ENCODE measurements at places on chromosomes 7 and 10. TPM values are rescaled to one million over a fixed set of nuclear protein-coding genes. Genes with fewer than 3 reads are reported as not detected.

DNA sequence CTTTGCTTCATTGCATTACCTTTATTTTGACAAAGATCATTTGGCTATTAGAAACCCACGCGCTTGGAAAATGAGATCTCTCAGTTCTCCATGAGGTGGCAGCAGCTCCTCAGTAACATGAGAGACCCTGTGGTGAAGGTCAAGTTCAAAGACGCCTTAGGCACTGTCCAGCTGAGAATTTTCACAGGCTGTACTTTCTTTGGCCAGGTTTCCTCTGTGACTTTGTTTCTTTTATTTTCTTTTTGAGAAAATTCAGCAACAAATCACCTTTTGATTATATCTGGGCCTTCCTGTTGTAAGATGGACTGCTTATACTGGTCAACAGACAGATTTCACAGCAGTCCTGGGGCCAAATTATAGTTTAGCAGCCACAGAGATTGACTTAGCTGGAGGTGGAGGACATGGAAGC, 54.5 kb downstream of the RAB18 start:
- DNase-seq, result peak; percentile 58

DNA sequence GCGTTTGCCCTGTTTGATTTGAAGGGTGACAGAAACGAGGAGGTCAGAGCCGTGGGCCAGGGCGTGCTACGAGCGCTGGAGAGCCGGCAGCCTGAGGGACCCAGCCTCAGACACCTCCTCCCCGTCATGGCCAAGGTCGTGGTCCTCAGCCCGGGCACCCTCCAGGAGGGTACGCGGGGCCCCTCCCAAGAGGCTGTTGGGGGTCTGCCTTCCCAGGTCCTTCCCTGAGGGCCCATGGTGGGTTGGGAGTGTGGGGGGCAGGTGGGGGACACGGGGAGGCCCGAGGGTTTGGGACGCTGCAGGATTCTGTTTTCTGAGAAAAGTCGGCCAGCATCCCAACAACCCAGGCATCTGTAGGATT, 7.8 kb downstream of the AP5Z1 start:
- DNase-seq, result no peak

Gene PNLIPRP1
- total RNA-seq, result not detected

DNA sequence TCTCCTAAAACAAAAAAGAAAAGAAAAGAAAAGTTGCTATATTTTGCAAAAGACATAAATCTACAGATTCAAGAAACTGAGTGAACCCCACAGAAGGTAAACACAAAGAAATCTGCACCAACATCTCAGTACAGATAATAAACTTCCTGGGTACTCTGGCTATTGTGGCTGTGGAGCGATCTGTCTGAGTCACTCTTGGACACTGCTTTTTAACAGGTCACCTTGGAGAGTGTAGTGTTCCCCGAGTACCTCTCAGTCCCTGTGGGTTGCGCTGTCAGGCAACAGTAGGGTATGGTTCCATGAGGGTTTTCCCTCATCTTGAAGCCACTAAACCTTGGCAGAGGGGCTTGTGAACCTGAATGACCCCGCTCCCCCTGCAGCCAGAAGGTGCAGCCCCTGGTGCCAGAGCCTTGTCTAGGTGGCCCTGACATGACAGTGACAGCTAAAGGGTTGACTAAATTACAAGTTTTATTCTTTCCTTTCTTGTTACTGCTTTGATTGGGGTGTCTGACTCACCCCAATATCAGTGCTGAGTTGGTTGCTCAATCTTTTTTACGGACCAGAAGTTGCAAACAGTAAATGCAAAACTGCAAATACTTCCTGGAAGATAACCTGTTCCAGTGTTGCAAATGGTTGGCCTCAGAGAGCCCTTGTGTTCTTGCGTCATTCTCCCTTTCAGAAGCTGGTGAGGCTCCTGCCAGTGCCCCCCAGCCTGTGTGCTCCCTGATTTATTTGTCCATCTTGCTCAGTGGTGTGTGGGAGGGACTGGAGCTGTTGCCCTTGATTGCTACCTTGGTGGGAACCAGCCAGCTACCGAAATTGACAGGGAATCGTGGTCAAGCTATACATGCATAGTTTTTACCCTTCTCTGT, 30.6 kb downstream of the POR start:
- no peak for DNase-seq

- no peak for DNase-seq
These were observed 1.3 kb downstream of the LRWD1 start for GRCh38 chr7:102466097-102466496.

DNA sequence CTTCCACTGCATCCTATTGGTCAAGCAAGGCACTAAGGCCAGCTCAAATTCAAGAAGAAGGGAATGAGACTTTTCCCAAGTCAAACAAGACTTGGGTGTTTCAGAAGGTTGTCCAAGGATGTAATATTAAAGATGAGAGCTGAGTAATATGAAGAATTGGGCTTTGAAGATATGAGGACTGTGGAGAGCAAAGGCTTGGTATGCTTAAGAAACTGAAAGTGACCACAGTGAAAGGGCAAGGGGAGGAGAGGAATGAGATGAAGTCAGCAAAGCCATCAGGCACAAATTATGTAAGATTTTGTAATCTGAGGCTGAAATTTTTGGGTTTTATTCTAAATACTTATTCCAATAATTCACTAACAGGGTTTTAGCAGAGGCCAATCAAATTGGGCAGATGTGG, 38.6 kb upstream of the NPY start:
- DNase-seq, result no peak

Gene RET
- total RNA-seq, result 1.1 TPM

DNA sequence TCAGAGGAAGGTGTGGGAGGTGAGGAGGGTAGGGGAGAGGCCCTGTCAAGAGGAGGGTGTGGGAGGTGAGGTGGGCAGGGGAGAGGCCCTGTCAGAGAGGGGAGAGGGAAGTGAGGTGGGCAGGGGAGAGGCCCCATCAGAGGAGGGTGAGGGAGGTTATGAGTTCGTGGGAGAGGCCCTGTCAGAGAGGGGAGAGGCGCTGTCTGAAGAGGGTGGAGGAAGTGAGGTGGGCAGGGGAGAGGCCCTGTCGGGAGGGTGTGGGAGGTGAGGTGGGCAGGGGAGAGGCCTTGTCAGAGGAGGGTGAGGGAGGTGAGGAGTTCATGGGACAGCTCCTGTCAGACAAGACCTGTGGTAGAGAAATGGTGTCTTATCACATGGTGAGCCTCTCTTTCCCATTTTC, 74.4 kb downstream of the INPP5A start:
- no peak for DNase-seq

DNA sequence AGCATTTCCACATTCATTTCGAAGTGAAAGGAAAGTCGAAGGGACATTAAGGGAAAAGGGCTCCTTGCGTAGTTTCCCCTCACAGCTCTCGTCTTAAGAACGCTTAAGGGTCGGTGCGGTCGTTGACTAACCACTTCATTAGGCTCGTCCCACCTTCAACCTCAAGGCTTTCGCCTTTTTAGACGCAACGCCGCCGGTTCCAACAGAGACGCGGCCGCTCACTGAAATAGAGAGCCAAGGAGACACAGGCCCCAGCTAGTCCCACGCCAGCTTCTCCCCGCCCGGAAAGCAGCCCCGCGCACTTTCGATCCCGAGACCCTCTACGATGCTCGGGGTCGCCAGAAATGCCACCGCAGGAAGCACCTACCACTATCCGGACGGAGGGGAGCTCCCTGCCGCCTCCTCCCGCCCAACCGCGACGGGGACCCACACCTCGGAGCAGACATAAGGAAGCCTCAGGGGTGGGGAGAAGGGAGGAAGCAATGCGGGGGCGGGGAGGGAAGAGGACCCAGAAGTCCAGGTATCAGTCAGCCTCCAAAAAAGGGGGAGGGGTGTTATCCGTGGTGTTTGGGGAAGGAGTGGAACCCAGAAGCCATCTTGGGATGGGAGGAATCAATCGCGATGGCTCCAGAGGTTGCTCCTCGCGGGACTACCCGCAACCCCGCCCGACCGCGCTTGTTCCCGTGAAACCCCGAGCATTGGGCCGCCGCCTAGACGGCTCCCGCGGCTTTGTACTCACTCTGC, 559 bp downstream of the TRA2A start:
- DNase-seq, result peak; percentile 50

Gene THSD7A
- total RNA-seq, result 18.9 TPM

Gene NUTM2E
- total RNA-seq, result not detected

DNA sequence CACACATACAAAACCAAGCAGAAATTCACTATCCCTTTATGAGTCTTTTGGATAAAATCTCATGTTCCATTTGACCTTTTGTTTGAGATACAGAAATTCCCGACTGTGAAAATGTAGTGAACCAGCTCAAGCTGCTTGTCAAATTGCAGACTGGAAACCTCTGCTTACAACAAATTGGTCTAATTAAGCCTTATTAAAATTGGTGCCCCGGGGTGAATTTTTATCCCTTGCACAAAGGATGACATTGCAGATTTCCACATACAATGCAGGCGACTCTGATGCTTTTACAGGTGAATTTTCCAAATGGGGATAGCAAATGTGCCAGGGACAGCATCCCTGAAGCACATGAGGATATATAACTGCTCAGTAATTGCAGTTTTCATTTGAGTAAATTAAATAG, 257.3 kb downstream of the BMPER start:
- DNase-seq, result no peak

Gene EGR2
- not detected for total RNA-seq

Gene NCF1
- not detected for total RNA-seq

Gene ITGB8
- 14.0 TPM for total RNA-seq

DNA sequence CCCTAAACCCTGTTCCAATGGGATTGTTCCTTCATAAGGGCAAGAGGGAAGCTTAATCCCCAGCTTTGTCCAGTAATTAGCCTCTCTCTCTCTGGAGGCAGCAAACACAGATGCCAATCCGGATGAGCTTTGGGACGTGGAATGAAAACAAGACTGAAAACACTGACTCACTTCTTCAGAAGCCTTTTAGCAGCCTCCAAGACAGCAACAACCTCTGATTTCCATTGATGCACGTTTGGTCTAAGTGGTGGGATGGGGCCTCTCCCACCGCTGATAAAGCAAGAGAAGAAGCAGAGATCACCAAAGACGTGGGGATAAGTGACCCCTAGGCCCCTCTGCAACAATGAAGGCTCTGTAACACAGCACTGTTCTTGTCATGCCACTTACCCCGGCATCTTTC, 5.8 kb upstream of the GFRA1 start:
- no peak for DNase-seq

Gene RSU1
- 54.0 TPM for total RNA-seq

GRCh38 chr10:122557516-122557915, 3.0 kb upstream of the DMBT1 start:
- DNase-seq, result no peak

DNA sequence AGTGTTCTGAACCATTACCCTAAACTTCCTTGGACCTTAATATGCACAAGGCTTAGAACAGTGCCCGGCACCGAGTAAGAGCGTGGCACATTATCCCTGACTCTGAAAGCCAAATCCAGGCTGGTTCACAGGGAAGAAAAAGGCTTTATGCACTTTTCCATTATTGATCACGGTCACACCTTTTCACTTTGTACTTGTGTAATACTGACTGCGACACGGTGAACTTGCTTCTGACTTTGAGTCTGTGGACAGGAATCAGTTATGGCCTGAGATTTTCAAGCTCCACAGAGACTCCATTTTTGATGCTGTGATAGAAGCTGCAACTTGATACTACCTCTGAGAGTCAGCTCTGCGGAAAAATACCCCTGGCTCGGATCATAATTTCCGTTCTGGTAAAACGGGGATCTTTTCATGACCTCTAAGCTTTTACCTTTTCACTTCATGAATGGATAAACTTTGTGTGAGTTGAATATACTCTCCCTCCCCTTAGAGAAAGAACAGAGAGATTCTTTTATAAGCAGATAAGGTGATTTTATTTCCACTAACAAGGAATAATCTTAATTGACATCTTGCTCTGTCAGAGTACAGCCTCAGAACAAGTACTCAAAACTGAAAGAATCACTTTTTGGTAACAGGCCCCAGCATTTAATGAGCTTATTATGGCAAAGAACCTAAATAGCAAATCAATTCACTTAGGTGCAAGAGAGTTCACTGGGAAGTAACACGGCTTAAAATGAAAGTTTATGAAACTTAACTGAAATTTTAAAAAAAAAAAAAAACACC, 88.8 kb downstream of the ELMO1 start:
- no peak for DNase-seq

GRCh38 chr10:30639946-30640786, 10.6 kb upstream of the LYZL2 start:
- no peak for DNase-seq

GRCh38 chr7:25613912-25614311, 385.6 kb upstream of the NPVF start:
- no peak for DNase-seq

- no peak for DNase-seq
These were observed 31.7 kb upstream of the ELMO1 start for GRCh38 chr7:37480041-37481031.

GRCh38 chr7:91720260-91720937, 160.1 kb downstream of the MTERF1 start:
- no peak for DNase-seq

DNA sequence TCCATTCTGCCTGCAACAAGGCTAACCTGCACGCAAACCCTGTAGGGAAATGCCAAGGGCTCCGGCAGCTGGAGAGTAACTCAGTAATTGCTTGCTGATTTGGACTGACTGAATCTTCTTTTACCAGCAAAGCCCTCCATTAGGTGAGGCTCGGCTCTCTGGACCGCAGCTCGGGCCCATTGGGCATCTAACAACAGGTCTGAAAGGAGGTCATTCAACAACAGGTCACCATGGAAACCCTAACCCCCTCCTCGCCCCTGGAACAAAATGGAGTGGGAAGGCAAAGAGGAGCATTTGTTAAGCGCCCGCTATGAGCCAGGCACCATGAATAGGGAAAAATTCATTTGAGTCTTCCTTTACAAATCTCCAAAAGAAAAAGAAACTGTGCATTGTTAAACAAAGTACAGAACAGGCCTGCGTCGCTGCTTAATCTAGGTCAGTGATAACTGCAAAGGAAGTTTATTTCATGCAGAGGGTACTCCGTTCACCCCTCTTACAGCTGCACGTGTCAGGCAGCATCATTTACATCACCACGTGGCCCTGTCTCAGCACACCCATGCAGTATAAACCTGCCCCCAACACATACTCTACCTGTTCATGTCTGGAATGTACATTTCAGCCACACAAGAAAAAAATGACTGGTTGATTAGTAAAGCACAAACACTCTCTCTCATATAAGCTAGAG, 248.8 kb upstream of the NEBL start:
- DNase-seq, result no peak

- peak; percentile 33 for DNase-seq
These were observed 50.6 kb downstream of the ZNF438 start for GRCh38 chr10:30980951-30981616.

GRCh38 chr7:119472408-119473038, 800.5 kb upstream of the KCND2 start:
- DNase-seq, result peak; percentile 12

Gene OPN1SW
- total RNA-seq, result not detected

Gene STK31
- total RNA-seq, result 0.55 TPM

GRCh38 chr7:152354061-152354460, 81.7 kb downstream of the KMT2C start:
- no peak for DNase-seq

Gene CALML5
- total RNA-seq, result not detected

Gene WNT8B
- not detected for total RNA-seq
